Activated naive CD4-positive, alpha-beta T cell treated with anti-CD3 and anti-CD28 coated beads for 36 hours (primary cell): ENCODE measurements at places on chromosomes 1 and 21.

DNA sequence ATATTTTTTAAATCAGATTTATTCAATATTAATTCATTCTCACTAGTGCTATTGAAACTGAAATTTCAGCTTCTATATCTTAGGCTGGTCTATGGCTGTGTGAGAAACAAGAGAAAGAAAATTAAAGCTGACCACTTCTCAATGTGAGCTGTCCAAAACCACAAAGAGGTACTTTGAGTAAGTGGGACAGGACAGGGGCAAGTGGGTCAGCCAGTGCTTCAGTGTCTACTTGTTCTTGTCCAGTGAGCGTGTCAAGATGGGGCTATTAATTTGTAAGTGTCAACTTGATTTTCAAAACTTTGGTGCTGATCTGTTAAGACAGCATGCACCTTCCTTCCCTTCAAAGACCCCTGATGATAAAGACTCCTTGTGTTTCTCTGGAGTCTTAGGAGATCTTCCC is 533.9 kb downstream of the PLPP3 start:
- DNase-seq = no peak

- peak; percentile 46 for DNase-seq
Observed at GRCh38 chr1:209899948-209900347, 38.1 kb upstream of the SYT14 start.

GRCh38 chr21:32459972-32460371 is 47.5 kb downstream of the EVA1C start:
- no peak for DNase-seq

DNA sequence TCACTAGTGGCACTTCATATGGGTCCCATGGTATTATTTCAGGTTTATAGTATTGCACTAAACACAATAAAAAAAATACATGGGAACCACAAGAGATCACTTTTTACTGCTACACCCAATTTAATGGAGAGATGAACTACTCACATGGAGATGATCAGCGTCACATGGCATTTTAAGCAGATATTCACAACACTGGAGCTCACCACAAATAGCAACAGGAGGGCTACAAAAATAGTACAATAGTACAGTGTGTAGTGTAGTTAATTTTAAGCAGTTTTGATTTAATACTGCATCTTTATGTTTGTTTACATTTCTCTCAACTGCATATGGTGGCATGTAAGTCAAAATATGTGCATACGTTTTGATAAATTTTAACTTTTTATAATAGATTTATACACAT is 31.0 kb downstream of the SNX7 start:
- no peak for DNase-seq

GRCh38 chr1:245363461-245364200 is 208.8 kb downstream of the KIF26B start:
- no peak for DNase-seq

DNA sequence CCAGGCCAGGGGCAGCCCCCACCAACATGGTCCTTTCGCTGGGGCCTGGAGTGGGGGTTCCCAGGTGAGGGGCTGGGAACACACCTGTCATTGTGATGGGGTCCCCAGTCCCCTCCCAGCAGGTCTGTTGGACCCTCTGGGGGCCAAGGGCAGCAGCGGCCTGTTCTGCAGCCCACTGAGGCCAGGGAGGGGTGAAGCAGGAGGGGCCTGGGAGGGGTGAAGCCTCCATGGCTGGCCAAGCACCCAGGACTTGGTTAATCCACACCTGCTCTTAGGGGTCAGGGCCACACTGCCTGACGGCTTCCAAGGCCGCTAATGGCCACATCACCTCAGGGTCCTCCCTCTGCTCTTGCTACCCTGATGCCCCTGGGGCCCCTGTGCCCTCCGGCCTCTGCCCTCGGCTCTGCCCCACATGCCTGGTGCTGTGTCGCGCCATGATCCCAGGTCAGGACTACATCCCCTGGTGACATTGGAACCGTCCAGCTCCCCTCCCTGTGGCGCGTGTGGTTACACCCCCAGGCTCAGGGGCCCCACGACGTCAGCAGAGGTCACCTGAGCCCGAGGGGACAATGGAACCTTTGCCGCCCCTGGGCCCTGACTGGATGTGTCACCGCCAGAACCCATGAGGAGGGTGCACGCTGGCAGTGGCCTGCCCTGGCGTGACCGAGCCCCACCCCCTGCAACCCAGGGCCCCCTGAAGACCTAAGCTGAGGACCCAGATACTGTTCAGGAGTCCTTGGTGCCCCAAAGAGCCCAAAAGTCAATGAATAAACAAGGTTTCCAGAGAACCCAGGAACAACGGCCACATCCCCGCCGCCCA is 7.0 kb downstream of the TNFRSF18 start:
- DNase-seq = no peak

GRCh38 chr1:46274225-46275029 is 26.9 kb downstream of the RAD54L start:
- DNase-seq = no peak

- DNase-seq = no peak
Observed at GRCh38 chr1:95578462-95578861, 344.5 kb downstream of the RWDD3 start.

DNA sequence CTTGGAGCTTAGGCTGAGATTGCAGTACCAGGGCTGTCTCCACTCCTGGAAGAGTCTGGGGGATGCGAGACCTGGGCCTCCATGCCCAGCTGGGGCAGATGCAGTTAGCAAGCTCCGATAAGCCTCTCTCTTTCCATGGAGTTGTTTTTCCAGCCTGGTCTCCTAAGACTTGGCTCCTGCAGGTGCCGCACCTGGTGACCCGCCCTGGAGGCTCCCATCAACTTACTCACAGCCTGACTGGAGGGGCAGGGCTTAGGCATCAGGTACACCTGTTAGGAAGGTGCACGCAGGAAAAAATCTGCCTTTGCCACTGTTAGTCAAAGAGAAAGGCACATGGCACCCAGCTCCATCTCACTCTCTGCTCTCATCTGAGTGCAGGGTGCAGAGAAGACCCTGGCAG is 198.1 kb upstream of the TMEM51 start:
- no peak for DNase-seq

GRCh38 chr1:180167021-180167701 is 12.5 kb downstream of the QSOX1 start:
- no peak for DNase-seq

GRCh38 chr21:44957901-44958451 is 18.1 kb downstream of the SLX9 start:
- no peak for DNase-seq

DNA sequence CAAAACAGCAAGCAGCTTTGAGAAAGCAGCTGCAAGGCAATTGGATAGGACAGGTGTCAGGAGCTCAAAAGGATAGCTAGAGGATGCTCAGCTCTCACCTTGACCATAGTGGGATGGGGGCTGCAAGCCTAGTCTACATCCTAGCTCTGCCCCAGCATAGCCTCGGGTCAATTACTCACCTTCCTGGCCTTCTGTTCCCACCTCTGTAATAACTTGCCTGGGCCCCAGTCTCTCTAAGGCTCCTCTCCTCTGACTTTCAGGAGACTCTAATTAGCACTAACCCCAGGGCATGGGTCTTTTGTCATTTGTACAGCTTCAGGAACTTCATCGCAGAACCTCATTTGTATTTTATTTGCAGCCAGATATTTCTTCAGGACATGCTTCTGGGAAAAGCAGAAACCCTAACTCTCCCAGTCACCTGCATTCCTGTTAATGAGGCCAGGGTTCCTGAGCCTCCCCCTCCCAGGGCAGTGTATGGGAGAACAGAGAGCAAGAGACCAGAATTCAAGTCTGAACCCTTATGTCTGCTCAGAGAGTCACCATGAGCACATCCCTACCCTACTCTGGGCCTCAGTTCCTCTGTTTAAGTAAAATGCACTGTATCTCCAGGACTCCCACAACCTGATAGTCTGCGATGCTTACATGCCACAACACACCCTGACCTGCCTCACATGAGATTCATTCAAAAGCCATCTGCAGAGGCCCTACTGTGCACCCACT is 108.1 kb downstream of the MATN1 start:
- DNase-seq = no peak

DNA sequence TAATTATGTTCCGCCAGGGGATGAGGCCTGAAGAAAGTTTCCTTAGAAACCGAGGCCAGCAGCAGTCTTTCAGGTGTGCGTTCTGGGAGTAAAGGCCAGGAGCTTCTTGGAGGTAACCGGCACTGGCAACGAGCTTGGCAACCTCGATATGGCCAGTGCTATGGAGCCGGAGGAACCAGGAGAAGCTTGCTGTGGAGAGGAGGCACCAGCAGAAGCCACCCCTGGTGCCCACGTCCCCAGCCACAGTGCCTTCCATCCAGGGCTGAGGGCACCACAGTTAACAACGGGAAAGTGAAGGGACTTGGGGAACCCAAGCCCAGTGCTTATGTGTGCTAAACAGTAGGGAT is 41.5 kb upstream of the LIN9 start:
- no peak for DNase-seq

DNA sequence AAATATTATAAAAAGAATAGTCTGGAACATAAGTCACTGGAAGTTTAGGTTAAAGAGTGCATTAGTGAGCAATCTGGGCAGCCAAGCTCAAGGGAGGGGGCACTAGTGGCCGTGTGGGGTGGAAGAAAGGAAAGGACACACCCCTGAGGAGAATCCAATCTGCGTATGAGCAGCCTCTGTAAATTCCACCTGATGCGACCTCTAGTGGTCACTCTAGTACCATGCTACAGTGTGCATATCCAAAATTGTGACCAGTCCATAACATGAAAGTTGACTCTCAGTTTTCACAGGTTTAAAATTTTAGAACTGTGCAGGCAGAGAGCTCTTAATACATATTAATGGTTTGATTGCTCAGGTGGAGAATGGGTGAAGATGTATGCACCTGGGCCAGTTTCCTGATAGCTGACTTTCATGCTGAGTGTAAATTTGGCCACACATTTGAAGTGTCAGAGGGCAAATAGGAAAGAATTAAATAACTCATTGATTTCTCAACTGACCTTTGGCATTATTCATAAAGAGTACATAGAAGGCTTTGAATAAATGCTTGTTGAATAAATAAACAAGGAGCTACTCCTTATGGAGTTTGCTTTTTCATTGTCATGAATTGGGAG is 105.9 kb upstream of the C21orf91 start:
- DNase-seq = peak; percentile 68

DNA sequence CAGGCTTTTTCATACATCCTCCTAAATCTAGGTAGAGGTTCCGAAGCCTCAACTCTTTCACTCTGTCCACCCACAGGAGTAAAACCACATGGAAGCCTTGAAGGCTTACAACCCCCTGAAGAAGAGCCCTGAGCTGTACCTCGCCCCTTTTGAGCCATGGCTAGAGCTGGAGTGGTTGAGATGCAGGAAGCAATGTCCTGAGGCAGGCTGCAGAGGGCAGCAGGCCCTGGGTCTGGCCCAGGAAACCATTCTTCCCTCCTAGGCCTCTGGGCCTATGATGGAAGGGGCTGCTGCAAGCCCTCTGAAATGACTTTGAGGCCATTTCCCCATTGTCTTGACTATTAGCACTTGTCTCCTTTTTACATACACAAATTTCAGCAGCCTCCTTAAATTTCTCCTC is 1503.0 kb downstream of the KCNT2 start:
- no peak for DNase-seq

- no peak for DNase-seq
Observed at GRCh38 chr1:69569175-69569541, 1.4 kb downstream of the LRRC7 start.

DNA sequence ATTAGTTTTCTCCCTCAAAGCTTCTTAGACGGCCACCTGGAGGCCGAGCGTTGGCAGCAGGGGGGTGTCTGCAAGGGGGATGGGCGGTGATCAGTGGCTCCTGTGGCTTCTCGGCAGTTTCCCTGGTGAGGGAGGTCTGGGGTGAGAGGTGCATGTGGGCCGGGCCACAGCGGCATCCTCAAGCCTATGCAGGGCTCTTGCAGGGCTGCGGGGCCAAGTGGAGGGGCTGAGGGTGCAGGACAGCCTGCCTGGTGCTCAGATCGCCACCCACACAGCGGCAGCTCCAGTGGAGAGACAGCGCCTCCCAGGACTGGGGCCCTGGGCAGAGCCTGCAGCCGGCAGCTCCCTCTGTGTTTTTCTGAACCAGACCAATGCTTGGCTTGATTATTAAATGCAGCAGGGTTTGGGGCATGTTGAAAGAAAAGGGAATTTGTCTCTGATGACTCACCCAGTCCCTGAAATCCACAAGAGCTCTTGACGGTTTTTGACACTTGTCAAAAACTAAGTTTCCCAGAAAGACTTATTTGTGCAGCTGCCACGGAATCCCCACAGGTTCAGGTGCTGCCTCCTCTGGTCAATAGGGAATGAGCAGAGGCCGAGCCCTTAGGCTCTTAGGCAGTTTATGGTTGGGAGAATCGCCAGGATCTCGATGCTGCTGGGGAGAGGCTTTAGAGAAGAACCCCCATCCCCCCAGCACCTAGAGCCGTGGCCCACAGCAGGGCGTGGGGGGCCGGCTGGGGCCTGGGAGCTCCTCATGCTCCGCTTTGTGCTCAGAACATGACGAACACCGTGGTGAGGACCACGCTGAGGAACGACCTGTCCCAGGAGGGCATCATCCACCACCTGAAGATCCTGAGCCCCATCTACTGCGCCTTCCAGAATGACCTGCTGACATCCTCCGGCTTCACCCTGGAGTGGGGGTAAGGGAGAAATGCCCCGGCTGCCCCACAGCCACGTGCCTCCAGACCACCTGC is 54.7 kb downstream of the UMODL1 start:
- DNase-seq = no peak

GRCh38 chr1:1144122-1144842 is 28.4 kb upstream of the C1orf159 start:
- DNase-seq = peak; percentile 88

GRCh38 chr1:81358151-81358550 is 442.6 kb upstream of the ADGRL2 start:
- no peak for DNase-seq
